ENCODE measurements at places on chromosomes 3 and 15.
A peak's percentile ranks its signal among the peaks of the same experiment; 100 is the strongest.

DNA sequence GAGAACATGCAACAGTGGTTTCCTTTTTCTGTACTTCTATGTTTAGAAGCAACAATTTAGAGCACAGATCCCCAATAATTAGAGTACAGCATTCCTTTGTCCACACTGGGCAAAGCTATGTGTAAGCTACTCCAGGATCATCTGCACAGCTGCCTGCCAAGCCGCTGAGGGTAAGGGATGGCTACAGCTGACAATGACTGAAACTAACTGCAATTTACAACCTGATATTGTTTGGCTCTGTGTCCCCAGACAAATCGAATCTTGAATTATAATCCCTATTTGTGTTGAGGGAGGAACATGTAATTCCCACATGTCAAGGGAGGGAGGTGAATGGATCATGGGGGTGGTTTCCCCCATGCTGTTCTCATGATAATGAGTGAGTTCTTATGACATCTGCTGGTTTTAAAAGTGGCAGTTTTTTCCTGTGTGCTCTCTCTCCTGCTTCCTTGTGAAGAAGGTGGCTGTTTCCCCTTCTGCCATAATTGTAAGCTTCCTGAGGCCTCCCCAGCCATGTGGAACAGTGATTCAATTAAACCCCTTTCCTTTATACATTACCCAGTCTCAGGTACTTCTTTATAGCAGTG is 54.8 kb upstream of the TNFSF10 start:
- DNase-seq: no peak

GRCh38 chr3:49750056-49750455 is 26.3 kb upstream of the GMPPB start:
- no peak for DNase-seq

GRCh38 chr3:77195766-77196545 is 156.1 kb downstream of the ROBO2 start:
- no peak for DNase-seq

- no peak for DNase-seq
These were observed 755 bp downstream of the CD200R1 start for GRCh38 chr3:112974178-112974517.

GRCh38 chr3:134854254-134854653 is 59.2 kb downstream of the EPHB1 start:
- no peak for DNase-seq

DNA sequence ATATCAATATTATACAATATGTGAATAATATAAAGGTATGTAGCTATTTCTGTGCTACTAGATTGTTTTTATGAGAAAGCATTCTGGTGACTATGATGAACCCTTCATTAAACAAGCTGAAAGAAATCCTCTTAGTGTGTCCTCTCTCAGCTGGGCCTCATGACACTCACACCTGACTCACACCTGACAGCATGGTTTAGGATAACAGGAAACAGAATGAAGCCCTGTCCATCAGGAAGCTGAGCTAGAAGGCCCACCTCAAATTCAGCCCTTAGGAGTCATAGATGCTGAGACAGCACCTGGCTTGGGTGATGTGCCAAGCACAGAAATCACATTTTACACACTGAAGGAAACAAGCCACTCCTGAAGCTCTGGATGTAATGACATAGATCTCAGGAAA is 30.8 kb downstream of the CHCHD4 start:
- no peak for DNase-seq

GRCh38 chr3:167110901-167111300 is 269.2 kb downstream of the ZBBX start:
- DNase-seq: no peak

GRCh38 chr3:38560996-38561717 is 65.0 kb downstream of the EXOG start:
- DNase-seq: no peak

DNA sequence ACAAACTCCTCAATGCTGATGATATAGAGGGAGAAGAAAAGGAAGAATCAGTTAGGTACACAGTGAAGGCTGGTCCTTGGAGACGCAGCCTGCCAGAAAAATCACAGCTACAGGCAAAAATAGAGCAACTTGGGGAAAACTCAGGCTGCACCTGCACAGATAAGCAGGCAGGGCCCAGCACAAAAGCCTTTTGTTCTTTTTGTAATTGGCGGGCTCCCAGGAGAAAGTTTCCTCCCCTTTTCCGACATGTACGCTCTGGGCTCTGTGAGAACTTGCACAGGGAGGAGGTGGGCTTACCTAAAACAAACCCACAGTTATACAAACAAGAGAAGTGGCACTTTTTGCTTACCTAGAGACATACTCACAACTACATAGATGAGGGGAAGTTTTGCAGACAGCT is 813.4 kb upstream of the EPHA6 start:
- DNase-seq: no peak

GRCh38 chr3:146241523-146242240 is 9.2 kb downstream of the PLSCR4 start:
- DNase-seq: no peak

GRCh38 chr3:153221748-153222162 is 59.7 kb downstream of the RAP2B start:
- DNase-seq: peak; percentile 90

- DNase-seq: no peak
These were observed 571.9 kb upstream of the CBLB start for GRCh38 chr3:106440672-106441071.

- no peak for DNase-seq
These were observed 340.1 kb downstream of the PTPRG start for GRCh38 chr3:61901496-61901895.

DNA sequence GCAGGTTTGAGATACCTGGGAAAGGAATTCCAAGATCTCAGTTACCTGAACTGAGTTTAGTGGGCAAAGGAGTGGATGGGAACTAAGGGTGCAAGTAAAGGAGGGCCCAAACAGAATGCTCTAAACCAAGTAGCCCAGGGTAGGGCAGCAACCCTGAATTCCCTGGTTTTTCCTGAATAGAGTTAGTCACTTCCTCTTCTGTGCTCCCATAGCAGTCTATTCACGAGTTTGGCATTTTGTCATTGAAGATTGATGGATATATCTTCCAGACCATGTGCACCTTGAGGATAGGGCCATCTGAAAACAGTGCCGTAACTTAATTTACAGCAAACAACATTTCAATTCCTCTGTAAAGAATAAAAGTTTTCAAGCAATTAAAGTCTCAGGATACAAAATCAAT is 18.5 kb upstream of the PTX3 start:
- DNase-seq: no peak

GRCh38 chr3:43001094-43001553 is 22.0 kb downstream of the GASK1A start:
- DNase-seq: no peak

DNA sequence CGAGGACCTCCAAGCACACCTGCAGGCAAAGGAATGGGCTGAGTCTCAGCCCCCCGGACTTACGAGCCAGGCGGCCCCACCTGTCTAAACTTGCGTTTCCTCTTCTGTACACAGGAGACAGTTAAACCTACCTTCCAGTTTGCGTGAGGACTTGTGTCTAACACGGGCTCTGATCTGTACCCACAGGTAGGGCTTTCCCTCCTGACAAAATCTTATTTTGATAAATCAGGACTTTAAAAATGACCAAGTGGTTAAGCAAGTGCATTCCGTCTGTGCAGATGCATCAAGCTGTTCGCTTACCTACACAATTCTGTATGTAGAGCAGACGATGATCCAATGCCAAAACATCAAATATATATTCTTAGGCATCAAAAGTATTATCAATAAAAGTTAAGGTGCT is 238.0 kb downstream of the XXYLT1 start:
- DNase-seq: no peak

DNA sequence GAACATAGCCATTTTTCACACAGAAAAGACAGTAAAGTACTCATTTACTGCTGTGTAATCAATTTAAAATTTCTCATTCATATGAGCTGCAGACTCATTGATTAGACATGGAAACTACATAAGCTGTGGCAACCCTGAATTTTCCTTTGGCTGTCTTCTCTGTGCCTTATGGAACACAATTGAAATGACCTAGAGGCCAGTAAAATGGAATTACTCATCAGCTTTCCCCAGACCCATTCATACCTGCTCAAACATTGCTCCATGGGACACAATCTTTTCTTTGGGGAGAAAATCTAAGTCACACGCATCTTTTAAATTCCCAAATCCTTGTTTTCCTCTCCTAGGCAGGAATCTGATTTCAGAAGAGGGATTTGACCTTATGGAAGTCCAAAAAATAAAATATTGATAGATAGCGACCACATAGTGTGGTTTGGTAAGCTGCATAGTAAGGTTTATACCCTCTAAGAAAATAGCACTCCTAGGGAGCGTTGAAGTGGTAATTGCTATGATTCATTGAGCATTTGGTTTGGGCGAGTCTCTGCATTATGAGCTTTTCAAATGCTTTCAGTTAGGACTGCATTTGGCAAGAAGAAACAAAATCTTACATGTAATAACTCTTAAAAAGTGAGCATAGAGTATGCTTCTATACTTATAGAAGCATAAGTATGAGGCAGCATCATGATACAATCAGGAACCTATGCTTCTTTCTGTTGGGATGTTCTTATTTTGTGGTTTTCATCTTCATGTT is 243.4 kb upstream of the GADL1 start:
- DNase-seq: no peak

DNA sequence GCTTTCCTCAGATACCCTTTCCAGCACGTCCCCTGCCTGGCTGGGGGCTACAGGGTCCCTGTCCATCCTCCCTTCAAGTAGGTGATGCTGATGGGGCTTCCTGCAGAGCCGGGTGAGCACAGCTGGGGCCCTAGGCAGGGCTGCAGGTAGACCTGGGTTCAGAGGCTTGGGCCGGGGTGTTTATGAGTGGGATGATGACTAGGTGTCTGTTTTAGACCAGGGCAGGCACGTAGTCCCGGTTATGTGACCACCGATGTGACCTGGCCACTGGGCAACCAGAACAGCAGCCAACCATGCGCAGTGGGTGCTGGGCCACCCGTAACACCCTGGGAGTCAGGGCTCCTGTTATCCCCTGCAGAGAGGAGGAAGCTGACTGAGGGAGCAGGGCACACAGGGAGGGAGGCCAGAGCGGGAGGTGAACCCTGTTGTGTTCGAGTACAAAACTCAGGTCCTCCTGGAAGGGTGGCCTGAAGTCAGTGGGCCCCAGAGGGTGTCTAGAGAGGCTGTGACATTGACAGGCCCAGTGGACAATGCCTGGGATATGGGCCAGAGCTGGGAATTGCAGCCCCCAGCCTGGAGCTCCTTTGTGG is 101.6 kb downstream of the PLXNA1 start:
- no peak for DNase-seq

GRCh38 chr3:30289324-30289723 is 317.1 kb upstream of the TGFBR2 start:
- DNase-seq: no peak

DNA sequence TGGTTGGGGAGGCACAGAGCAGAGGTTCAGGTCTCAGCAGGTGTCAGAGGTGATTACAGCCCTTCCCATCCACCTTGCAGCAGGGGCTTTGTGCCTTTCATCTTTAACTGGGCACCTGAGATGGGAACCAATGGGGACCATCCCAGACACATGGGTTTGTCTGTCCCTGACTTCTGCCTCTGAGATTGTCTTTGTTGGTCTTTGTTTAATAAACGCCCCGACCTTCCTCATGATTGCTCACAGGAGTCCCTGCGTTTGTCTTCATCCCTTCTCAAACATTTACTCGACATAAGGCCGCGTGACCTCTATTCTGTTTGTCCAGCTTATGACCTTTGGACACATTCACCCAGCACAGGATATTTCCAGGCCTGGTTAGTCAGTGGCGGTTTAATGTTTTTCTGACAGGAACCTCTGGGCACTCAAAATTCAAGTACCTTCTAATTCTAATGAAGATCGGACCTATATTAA is 5.9 kb downstream of the ZSCAN2 start:
- DNase-seq: no peak

DNA sequence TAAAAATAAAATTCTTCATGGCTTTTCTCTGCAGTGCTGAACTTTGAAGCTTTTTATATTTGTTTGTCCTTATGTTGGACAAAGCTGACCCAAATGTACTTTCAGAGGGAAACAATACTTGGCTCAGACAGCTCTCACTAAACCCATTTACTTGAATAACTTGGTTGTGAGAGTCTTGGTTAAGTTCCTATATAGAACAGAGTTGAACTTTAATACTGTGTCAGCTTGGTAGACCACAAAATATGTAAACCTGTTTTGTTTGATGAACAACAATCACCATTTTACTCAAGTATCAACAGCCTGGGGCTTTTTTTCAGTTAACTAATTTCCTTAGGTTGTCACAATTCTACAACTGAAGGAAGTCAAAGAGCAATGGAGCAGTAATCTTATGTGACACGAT is 211.9 kb downstream of the CADM2 start:
- DNase-seq: no peak

Data from CD4-positive, alpha-beta T cell treated with Interleukin-12 subunit alpha and Interleukin-12 subunit beta, for 1 hour (primary cell).